ENCODE measurements at places on chromosomes 13 and 19.

GRCh38 chr13:73273745-73274144 lies 214.9 kb downstream of the KLF5 start:
- DNase-seq = no peak

DNA sequence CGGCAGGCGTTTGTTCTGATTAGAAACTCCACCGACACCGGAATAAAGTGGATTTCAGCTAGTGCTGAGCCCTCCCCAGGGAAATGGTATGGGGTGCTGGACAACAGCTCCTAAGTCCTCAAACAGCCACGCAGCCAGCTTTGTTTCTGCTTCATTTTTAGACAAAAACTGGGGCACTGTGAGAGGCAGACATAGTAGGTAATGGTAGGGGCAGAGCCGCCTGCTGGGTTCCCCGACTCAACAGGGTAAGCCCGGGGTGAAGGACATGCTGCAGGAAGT lies 39.7 kb downstream of the CARS2 start:
- DNase-seq = no peak

DNA sequence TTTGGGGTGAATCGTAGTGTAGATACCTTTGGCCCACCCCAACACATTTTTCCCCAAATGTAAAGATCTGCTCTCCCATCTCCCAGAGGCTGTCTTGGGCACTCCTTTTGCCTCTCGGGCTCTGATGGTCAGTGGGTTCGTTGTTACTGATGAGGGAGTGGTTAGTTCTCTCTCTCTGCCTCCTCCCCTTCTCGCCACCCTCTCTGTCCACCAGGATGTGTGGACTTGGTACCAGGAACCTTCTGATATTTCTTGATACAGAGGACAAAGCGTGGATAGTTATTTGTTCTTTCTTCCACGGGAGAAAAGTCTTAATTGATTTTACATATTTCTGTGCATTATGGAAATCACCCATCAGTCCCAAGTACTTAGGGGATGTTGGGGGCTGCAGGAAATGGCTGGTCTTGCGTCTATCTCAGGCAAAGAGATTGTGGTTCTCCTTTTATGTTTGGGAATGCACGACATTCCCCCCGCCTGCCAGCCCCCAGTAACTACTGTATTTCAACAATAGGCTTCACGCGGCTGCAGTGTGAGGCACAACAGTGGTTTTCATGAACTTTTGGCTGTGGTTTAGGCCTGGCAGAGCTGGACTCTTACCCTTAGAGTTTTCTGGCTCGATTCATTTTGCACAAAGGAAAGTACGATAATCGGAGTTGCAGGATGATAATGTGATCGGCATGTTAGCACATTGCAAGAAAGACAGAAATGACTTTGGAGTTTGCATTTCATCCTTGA lies 79.0 kb upstream of the ZNF536 start:
- no peak for DNase-seq

GRCh38 chr13:25574437-25575411 lies 202.9 kb downstream of the ATP8A2 start:
- peak; percentile 71 for DNase-seq

GRCh38 chr19:54040003-54040402 lies 23.7 kb downstream of the VSTM1 start:
- DNase-seq = no peak

DNA sequence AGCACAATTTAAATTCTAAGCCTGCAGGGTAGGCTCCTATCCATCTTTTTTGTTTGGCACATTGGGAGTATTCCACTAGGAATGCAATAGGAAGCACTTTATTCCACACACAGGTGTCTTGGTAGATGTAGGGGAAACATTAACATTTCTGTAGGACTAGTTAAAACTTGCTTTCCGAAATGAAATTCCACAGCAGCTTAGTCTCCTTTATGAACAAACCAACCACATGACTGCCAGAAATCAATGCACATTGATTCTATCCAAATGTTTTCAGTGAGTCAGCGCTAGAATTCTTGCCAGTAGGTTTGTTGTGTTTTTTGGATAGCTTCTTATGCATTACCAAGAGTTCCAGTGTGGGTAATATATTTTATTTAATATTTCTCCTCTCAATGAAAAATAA lies 207.9 kb upstream of the CSNK1A1L start:
- no peak for DNase-seq

- peak; percentile 47 for DNase-seq
Measured at GRCh38 chr19:49689133-49690078, at the start of gene ADM5. Gene ADM5, plus strand, starts transcription at chr19:49689594. Its CDS starts 244 bp downstream, at chr19:49689838.

- DNase-seq = no peak
Measured at GRCh38 chr13:45205124-45205523, 4.3 kb upstream of the KCTD4 start.

- DNase-seq = no peak
Measured at GRCh38 chr13:38950987-38951386, 39.6 kb downstream of the STOML3 start.

DNA sequence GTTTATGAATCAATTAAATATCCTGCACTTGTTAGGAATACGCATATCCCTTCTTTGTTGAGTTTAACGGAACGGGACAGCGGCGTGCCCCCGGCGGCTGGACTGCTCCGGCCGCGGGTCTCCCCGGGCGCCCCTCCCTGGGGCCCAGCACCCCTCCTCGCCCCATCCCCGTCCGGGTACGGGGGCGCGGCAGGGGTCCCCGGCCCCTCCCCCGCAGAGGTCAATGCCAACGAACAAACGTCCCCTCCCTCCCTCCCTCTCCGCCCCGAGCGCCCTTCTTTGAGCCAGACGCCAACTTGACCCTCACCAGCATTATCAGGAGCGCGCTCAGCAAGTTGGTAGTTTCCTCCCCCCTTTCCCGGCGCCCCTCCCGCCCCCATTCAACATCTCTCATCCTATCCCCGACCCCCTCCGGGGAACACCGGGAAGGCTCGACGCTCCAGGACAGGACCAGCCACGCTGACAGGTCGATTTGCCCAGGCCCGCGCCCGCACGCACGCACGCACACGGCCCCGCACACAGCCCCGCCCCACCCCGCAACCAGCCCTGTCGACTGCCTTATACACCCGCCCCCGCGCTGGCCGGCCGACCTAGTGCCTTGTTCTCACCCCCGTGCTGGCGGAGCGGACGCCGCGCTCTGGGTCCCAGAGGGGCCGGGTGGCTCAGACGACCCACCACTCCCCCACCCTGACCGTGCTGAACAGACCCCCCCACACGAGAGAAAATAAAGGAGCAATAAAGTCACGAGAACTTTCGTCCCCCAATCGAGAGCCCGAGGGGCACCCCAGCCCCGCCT lies 5.0 kb downstream of the LYL1 start:
- DNase-seq = no peak

- DNase-seq = no peak
Measured at GRCh38 chr13:85332615-85333014, 466.6 kb downstream of the SLITRK6 start.

DNA sequence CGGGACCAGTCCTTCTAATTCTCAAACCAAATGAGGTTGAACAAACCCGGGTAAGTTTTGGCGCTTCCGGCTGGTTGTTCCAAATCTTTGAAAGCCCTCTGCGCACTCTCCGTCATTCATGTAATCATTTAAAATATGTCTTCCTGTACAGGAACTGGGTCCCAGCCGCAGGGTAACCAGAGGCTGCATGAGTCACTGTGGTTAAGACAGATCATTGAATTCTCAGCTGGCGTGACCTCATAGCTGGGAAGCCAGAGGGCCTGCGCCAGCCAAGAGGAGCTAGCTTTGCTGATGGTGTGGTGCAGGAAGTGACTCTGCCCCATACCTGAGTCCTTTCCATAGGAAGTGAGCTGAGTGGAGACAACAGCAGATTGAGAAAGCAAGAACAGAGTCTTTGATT lies 135.2 kb downstream of the TSHZ3 start:
- DNase-seq = no peak

DNA sequence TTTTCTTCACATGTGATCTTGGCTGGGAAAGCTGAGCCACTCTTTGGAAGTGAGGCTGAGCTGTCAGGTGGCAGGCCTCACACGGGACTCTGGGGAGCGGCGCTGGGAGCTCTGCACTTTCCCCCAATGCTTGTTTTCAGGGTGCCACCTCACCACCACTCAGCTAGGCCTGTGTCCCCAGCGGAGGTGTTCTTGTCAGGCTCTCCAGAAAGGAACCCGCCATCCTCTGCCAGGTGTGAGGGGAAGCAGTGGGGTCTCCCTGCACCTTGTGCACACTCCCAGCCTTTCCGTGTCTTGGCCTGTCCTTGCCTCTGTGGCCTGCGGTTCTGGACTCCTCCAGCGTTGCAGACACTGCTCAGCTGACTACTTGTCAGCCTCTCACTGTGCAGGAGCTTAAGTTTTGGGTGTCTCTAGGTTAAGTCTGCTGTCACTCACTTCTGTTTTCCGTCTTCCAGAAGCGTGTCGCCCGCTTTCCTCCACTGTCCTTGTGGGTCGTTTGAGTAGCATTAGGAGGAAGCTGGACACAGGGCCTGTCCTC lies 51.9 kb downstream of the GGACT start:
- no peak for DNase-seq

DNA sequence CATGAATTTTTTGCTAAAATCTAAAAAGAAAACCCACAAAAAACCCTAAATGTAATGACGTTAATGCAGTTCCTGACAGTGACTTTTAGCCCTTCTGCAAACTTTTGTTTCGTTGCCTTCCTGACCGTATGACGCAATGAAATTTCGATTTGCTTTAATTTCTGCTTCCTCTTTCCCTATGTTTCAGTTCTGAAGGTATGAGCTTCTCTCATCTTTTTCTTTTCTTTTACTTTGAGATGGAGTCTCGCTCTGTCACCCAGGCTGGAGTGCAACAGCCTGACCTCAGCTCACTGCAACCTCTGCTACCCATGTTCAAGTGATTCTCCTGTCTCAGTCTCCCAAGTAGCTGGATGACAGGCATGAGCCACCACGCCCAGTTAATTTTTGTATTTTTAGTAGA lies 6.1 kb upstream of the LILRA5 start:
- no peak for DNase-seq

- DNase-seq = no peak
Measured at GRCh38 chr19:35754370-35755130, 2.3 kb downstream of the HSPB6 start.

- DNase-seq = no peak
Measured at GRCh38 chr13:27991881-27992280, 3.4 kb upstream of the URAD start.

GRCh38 chr13:68064001-68064770 lies 834.0 kb upstream of the PCDH9 start:
- no peak for DNase-seq

DNA sequence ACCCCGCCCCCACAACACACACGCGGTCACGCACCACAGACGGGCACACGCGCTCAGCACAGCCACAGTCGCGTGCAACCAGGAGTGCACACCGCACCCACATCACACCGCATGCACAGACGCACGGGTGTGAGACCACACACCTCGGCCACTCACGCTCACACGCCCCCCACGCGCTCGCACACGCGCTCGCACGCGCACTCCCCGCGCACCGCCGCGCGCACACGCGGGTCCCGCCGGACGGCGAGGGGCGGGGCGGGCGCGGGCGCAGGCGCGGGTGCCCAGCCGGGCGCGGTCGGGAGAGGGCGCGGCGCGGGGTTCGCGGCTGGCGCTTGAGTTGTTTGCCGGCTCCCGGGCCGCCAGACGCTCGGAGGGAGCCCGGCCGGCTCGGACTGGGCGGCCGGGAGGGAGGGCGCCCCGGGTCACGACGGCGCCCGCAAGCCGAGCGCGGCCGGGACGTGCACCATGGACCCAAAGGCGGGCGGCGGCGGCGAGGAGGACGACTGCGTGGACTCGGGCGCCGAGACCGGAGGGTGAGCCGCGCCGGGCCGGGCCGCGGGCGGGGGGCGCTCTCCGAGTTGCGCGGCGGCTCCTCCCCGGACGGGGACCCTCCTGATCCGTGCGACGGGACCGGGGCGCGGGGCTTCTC lies at the start of gene FAM124A:
Gene FAM124A (plus strand): TSS at position 362 of the 649 bp plus-strand sequence. CDS start 104 bp downstream, at position 466.
- DNase-seq = peak; percentile 86

GRCh38 chr19:17530586-17530985 lies 19.1 kb downstream of the PGLS start:
- DNase-seq = peak; percentile 71

DNA sequence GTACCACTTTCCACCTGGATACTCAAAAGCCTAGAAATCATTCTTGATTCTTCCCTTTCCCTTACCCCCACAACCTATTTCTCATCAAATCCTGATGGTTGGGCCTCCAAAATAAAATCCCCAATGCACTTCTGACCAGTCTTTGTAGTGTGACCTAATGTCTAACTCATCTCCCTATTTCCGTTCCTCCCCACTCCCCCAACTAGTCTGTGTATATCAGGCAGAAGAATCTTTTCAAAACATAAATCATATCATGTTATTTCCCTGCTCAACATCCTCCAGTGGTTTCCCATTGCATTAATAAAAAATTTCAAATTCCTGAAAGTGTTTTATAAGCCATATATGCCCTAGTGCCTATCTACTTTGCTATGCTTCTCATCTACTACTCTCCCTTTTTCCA lies 17.7 kb downstream of the CCDC122 start:
- no peak for DNase-seq

- DNase-seq = no peak
Measured at GRCh38 chr13:43061496-43062280, 38.3 kb downstream of the DNAJC15 start.

DNA sequence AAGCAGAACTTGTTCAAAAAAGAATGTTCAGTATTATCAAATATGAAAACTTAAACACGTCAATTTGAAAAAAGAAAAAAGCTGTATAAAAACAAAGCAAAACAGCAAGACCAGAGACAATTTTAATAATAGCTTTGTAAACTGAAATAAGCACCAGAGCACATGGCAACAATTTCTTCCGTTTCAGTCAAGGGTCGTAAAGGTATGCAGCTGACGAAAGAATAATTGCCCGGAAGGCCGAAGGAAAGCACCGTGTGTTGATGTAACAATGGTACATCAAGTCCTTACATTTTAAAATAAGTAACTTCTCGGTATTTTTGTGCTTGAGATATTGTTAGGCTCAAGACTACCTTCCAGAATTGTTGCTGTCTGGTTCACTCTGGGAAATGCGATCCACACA lies 1.7 kb downstream of the PROSER1 start:
- no peak for DNase-seq

DNA sequence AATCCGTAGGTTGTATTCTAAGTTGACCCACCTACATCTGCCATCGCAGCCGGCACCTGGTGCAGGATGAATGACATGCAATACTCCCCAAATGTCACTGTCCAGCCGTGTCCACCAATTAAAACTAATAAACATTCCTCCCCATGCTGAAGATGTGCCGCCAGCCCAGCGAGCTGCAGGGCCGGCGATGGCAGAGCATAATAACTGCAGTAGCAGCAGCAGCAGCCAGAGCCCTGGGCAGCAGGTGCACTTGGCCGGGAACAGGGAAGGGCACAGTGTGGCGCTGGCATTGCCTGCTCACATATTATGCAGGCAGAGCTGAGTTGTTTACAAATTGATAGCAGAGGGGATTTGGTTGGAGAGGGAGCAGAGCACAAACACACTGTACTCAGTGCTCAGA lies 754.9 kb downstream of the OLFM4 start:
- DNase-seq = no peak

DNA sequence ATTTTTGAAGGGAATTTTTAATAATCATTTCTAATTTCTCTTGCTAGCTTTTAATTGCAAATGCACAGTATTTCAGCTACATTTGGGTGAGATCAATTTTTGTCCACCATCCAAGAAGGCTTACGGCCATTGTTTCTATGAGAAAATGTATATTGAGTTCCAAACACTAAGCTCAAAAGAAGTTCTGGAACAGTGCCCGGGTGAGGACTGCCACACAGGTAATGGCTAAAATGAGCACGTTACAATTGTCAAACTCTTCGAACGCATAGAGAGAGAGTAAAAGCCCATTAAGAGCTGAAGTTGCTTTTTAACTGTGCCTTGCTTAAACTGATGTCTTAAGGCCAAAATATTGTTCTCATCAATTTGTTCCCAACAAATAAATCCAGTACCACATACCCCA lies 755.0 kb downstream of the DIAPH3 start:
- no peak for DNase-seq
